ENCODE measurements at places on chromosomes 12 and 14.

- peak; percentile 27 for DNase-seq
These were observed 754 bp downstream of the ZNF605 start for GRCh38 chr12:132955094-132956010.

- no peak for DNase-seq
These were observed 25.9 kb upstream of the WNK1 start for GRCh38 chr12:726281-727140.

GRCh38 chr12:106246891-106247673, 738 bp downstream of the CKAP4 start:
- no peak for DNase-seq

DNA sequence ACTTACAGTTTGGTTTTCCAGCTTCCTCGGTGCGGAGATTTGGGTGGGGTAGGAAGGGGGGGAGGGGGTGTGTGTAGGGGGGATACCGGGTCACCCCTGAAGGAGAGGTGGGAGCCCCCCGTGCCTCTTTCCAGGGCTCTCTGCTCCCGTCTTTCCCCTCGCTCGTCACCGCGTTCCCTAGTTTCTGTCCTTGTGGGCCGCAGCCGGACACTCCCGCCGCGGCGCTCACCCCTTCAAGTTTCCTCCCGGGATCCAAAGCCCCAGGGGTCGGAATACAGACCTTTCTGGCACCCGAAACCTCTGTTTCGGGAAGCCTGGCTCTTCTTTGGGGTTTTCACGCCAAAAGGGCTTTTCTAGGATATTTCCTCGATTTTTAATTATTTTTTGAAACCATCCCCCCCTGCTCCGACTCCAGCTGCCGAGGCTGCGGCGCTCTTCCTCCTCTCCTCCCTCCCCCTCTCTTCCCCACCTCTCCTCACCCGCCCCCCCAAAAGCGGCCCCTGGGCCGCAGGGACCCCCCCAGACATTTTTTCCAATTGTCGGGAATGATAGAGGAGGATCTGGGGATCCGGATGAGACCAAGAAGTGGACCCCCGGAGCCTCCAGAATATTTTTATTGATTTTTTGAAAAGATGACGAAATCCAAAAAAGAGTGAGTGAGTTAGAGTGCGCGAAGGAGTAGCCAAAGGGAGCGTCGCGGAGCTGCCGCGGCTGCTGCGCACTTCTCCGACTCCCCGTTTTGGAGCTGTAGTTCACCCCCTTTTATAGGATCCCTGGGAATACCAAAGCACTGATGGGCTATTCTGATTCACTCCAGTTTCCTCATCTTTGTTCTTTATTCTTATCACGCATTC, 1.7 kb downstream of the CCND2 start:
- DNase-seq: no peak

DNA sequence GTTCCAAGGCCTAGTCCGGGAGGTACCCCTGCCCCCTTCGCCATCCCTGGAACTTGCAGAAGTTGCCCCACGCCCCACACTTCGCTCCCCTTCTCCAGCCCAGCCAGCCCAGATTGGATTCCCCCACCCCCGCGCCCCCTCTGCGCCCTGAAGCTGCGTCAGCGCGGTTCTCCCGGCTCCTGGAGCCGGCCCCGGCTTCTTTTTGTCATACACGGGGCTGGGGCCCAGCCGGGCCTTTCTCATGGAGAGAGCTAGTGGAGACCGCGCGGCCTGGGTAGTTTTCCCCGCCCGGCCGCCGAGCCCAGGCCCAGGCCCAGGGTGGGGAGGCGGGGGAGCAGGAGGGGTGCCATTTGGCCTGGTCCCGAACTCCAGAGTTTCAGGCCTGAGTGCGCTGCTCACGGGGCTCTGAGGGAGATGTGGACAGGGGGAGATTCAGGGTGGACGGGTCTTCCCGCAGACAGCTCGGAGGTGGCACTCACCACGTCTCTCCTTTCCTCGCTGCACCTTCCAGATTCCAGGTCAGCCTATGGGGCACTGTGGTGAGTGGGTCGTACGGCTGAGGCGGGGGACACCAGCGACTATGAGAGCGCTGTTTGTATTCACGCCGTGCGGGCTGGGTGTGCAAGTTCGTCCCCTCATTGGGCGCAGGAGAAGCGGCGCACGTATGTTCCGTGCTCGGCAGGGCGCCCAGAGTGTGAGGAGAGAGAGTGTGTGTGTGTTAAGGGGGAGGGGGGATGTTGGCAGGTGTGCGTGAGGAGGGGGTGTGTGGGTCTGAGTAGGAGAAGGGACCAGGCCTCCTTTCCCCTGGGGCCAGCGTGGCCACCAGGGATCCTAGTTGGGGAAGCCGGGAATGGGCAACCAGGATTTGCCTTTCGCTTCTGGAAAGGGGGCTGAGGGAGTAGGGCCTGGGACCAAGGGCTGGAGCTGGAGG, 785 bp upstream of the LHX5 start:
- DNase-seq: no peak

Data from NCI-H510A (cell line).